Activated B cell treated with CpG ODN at 0.5 μM for 24 hours (primary cell): ENCODE measurements at places on chromosomes 2 and 18.
A peak's percentile ranks its signal among the peaks of the same experiment; 100 is the strongest.

DNA sequence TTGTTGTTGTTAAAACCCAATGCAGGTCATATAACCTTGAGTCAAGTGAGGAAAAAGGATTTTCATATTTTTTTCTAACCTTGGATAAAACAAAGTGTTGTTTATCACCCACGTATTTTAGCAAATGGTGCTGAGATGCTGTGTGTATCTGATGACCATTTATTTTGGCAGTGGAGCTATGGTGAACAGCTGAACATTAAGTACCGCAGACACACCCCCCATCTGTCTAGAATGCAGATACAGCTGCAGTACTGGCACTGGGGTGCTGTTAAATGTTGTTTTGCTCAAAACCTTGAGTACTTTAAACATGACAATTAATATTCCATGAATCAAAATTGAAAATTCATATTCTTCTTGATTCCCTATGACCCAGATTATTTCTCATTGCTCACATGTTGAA is 773.3 kb upstream of the SLC39A10 start:
- H3K27me3 ChIP-seq, result no peaks in the 10 kb centered on the region
- no peak overlapping the region for H3K27ac ChIP-seq
- H3K36me3 ChIP-seq, result no peaks in the 10 kb centered on the region
- no peak overlapping the region for H3K4me3 ChIP-seq
- DNase-seq, result no peak

GRCh38 chr18:33115917-33116316 is 324.6 kb downstream of the CCDC178 start:
- no peaks in the 10 kb centered on the region for H3K27me3 ChIP-seq
- no peaks in the 10 kb centered on the region for H3K36me3 ChIP-seq
- no peak for DNase-seq
- no peak overlapping the region for H3K4me3 ChIP-seq
- no peaks in the 10 kb centered on the region for H3K4me1 ChIP-seq

GRCh38 chr2:109209412-109209811 is 80.4 kb downstream of the SH3RF3 start:
- no peaks in the 10 kb centered on the region for H3K36me3 ChIP-seq
- H3K4me3 ChIP-seq, result no peak overlapping the region
- H3K27ac ChIP-seq, result no peak overlapping the region
- no peak for DNase-seq

DNA sequence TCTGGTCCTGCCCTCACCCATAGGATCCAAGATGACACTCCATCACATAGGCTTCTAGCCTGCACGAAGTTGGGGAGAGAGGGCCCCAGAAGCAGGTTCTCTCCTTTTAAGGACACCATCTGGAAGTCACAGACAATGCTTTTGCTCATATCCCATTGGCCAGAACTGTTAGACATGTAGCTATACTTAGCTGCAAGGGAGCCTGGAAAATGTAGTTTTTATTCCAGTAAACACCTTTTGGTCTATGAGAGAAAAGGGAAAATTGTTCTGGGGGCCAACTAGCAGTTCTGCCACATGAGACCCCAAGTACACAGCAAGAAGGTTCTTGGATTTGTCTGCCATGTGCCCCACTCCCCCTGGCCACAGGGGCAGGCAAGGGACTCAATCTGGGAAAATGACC is 206.1 kb downstream of the ZFP36L2 start:
- H3K27me3 ChIP-seq, result no peaks in the 10 kb centered on the region
- no peaks in the 10 kb centered on the region for H3K36me3 ChIP-seq
- DNase-seq, result no peak
- H3K27ac ChIP-seq, result no peak overlapping the region

DNA sequence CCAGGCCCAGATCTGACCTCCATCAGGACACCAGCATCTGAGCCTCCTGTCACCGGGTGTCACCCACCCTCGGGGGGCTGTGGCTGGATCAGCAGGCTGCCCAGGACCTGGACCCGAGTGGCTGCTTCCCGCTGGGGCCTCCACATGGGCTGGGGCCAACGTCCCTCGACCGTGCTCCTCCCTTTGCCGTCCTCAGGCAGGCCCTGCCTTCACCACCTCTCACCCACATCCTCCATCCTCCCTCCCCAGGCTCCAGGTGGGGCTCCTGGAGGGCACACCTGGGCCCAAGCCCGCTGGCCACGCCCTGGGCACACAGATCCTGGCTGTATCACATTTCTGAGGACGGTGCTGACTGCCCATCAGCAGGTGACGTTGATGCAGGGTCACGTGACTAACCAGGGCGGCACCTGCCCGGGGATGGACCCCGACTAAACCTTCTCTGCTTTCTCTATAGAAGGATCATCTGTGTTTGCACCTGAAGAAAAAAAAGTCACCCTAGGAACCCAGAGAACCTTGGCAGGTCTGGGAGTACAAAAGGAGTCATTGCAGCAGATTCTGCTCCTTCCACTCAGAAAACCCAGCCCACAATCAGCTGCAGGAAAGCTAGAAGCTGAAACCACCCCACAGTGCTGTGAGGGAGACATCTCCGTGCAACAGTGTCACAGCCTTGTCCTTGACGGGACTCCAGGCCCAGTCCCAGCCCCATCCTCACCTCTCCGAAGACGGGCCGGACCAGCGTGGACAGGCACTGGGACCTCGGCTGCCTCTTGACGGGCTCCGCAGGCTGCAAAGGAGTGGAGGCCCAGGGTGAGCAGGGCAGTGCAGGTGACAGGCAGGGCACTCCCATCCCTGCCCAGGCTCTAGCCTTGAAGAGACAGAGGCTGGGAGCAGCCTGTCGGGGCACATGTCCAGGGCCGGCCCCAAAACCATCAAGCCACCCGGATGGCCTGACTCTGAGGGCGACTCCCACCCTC is 11.2 kb downstream of the STK25 start:
- H3K27me3 ChIP-seq, result no peaks in the 10 kb centered on the region
- H3K4me3 ChIP-seq, result no peak overlapping the region
- no peaks in the 10 kb centered on the region for H3K4me1 ChIP-seq
- DNase-seq, result no peak
- peaks cover 62% of the 10 kb centered on the region for H3K36me3 ChIP-seq
- H3K27ac ChIP-seq, result no peak overlapping the region

GRCh38 chr2:9770308-9771100 is 72.8 kb upstream of the TAF1B start:
- H3K4me1 ChIP-seq, result peaks cover 18% of the 10 kb centered on the region
- DNase-seq, result no peak
- no peaks in the 10 kb centered on the region for H3K36me3 ChIP-seq
- peaks cover 23% of the 10 kb centered on the region for H3K27me3 ChIP-seq

DNA sequence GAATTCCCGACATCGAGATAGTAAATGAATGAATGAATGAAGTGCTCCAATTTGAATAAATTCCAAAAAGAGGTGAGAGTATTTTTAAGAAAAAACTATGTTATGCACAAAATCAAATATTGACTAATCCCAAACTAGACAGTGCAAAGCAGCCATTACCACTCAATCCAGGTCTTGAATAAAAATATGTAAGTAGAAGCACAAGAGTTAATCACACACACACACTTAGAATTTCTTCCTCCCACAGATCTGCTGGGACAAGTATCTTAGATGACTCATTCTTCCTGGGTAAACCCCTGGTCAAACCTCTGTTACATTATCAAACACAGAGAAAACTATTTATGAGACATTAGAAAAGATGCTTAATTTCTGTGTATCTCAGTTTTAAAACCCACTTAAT is 102.0 kb downstream of the PLA2R1 start:
- no peak overlapping the region for H3K4me3 ChIP-seq
- H3K36me3 ChIP-seq, result no peaks in the 10 kb centered on the region
- no peaks in the 10 kb centered on the region for H3K27me3 ChIP-seq
- no peak for DNase-seq
- peaks cover 20% of the 10 kb centered on the region for H3K4me1 ChIP-seq

- H3K4me1 ChIP-seq, result peaks cover 3% of the 10 kb centered on the region
- no peak overlapping the region for H3K4me3 ChIP-seq
- H3K36me3 ChIP-seq, result no peaks in the 10 kb centered on the region
Measured at GRCh38 chr2:28399289-28399688, 6.6 kb downstream of the FOSL2 start.

DNA sequence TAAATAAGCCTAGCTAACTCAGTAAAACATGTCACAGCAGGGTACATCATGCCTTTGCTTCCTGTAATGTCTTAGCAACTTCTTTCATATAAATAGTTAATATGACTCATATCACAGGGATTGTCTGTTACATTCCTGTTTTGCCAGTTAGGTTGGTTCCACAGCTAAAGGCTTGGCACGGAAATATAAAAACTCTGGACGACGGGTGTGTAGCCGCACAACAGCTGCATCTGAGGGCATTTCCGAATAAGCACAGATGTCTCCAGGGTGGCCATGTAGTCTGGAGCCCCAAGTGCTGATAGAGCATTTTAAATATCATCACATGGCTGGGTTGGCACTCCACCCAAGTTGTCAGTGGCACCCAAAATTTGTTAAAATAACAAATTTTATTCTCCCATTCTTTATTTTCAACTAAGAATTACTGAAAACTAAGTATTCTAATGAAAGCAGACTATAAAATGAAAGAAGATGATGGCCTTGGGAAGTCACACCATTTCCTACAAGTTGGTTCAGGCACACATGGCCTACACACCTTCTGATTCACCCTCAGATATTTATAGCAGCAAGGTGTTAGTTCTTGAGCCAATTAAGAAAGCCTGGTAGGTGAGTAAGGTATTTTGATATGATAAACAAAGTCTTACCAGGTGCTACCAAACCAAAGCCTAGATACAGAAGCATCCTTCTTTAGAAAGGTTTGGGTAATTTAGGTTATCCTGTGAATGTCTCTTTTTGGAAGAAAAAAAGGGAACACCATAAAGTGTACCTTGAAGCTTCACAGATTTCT is 61.8 kb upstream of the STK17B start:
- H3K4me1 ChIP-seq, result peaks cover 81% of the 10 kb centered on the region
- peak overlapping the region; percentile 24 for H3K4me3 ChIP-seq
- H3K36me3 ChIP-seq, result no peaks in the 10 kb centered on the region

DNA sequence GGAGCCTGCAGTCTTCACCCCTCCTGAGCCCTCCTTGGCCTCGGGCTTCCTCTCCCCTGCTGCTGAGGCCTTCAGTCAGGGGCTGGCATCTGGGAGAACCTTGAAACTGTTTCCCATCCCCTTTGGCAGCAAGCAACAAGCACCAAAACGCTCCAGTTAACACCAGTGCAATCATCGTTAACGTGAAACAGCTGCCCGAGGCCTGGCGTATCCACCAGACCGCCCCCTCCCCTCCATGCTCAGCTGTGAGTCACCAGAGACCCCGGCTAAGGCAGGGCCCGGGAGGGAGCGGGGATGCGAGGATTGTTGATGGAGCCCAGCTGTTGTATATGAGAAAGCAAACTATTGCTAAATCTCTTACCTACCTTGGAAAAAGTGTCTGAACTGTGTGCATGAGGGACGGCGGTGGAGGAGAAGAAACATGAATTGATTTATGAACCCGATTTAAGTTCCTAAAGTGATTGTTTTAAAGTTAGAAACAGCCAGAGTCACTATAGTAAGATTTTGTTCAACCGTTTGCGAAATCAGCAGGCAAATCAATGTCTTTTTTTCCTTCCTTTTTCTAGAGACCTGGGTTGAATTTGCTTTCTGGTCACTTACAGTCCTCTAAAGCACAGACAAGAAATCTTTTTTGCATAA is 5.2 kb downstream of the ZFP36L2 start:
- peaks cover 68% of the 10 kb centered on the region for H3K4me1 ChIP-seq
- DNase-seq, result no peak
- peak overlapping the region; percentile 92 for H3K4me3 ChIP-seq
- peaks cover 31% of the 10 kb centered on the region for H3K36me3 ChIP-seq

DNA sequence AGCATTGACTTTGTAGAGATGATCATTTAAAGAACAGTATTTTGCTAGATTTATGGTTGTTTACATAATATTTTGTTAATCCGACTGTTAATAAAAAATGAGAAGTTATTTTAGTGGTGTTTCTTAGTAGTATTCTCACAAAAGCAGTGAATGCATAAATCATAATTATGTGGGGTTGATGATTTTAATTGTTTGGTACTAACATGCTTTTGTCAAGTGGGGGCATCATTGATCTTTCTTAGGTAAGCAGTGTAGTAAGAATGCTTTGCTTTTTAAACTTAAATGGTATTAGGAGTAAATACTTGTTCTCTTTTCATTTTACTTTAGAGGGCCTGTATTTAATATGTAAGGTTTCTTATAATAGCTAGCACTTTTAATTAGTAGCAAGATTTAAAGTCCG is 109.2 kb upstream of the OTX1 start:
- H3K4me3 ChIP-seq, result no peak overlapping the region
- DNase-seq, result no peak
- no peaks in the 10 kb centered on the region for H3K27me3 ChIP-seq
- no peaks in the 10 kb centered on the region for H3K4me1 ChIP-seq
- no peak overlapping the region for H3K27ac ChIP-seq

GRCh38 chr2:161238265-161238559 is 70.0 kb upstream of the PSMD14 start:
- peaks cover 26% of the 10 kb centered on the region for H3K36me3 ChIP-seq
- H3K27me3 ChIP-seq, result peaks cover 2% of the 10 kb centered on the region
- peak overlapping the region; percentile 86 for H3K4me3 ChIP-seq
- H3K4me1 ChIP-seq, result peaks cover 50% of the 10 kb centered on the region

- H3K36me3 ChIP-seq, result no peaks in the 10 kb centered on the region
- H3K4me1 ChIP-seq, result no peaks in the 10 kb centered on the region
- no peak overlapping the region for H3K27ac ChIP-seq
- no peak for DNase-seq
- H3K27me3 ChIP-seq, result peaks cover 19% of the 10 kb centered on the region
Measured at GRCh38 chr18:21452796-21453510, 147.6 kb downstream of the ESCO1 start.

GRCh38 chr2:162075689-162076132 is 1.7 kb upstream of the DPP4 start:
- no peak overlapping the region for H3K27ac ChIP-seq
- no peak for DNase-seq
- H3K36me3 ChIP-seq, result peaks cover 4% of the 10 kb centered on the region
- peaks cover 14% of the 10 kb centered on the region for H3K4me1 ChIP-seq
- peaks cover 35% of the 10 kb centered on the region for H3K27me3 ChIP-seq
- no peak overlapping the region for H3K4me3 ChIP-seq

- H3K4me1 ChIP-seq, result peaks cover 19% of the 10 kb centered on the region
- H3K36me3 ChIP-seq, result no peaks in the 10 kb centered on the region
- DNase-seq, result no peak
- H3K27ac ChIP-seq, result no peak overlapping the region
- no peak overlapping the region for H3K4me3 ChIP-seq
Measured at GRCh38 chr2:164899121-164899520, 56.2 kb downstream of the SLC38A11 start.

- peak overlapping the region; percentile 44 for H3K4me3 ChIP-seq
- H3K36me3 ChIP-seq, result peaks cover 10% of the 10 kb centered on the region
- H3K27ac ChIP-seq, result peak overlapping the region; percentile 65
- no peak for DNase-seq
- no peaks in the 10 kb centered on the region for H3K27me3 ChIP-seq
Measured at GRCh38 chr2:207505728-207506127, 24.0 kb upstream of the CREB1 start.

GRCh38 chr18:23838233-23838632 is 149.0 kb downstream of the LAMA3 start:
- H3K4me3 ChIP-seq, result no peak overlapping the region
- peaks cover 14% of the 10 kb centered on the region for H3K4me1 ChIP-seq
- no peaks in the 10 kb centered on the region for H3K36me3 ChIP-seq
- DNase-seq, result no peak
- no peaks in the 10 kb centered on the region for H3K27me3 ChIP-seq

DNA sequence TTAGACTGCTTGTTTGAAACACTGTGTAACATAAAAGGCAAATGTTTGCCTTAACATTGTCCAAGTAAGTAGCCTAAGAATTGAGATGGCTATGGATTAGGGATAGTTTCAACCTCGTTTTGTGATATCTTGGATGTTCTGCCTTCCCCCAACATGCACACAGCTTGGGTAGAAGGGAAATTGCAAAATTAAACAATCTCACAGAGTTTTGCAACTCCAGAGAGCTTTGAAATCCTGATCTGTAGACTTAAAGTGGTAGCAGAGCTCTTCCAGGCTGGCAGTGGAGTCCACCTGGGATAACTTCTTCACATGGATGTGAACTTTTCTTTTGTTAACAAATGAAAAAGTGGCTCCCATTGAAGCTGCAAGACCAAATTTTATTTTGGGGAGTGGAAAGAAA is 59.6 kb downstream of the CHRNA1 start:
- no peak overlapping the region for H3K27ac ChIP-seq
- peaks cover 22% of the 10 kb centered on the region for H3K27me3 ChIP-seq
- no peak overlapping the region for H3K4me3 ChIP-seq
- no peak for DNase-seq
- H3K36me3 ChIP-seq, result no peaks in the 10 kb centered on the region
